Muscle of arm (tissue), 14 donors: ENCODE measurements at places on chromosomes 6 and 20.

- no peak for DNase-seq
Observed at GRCh38 chr6:126026001-126026400, 39.7 kb downstream of the TRMT11 start.

- DNase-seq: no peak
Observed at GRCh38 chr6:119322034-119322433, 27.5 kb downstream of the MAN1A1 start.

- DNase-seq: no peak
Observed at GRCh38 chr6:22366214-22366613, 69.4 kb upstream of the PRL start.

DNA sequence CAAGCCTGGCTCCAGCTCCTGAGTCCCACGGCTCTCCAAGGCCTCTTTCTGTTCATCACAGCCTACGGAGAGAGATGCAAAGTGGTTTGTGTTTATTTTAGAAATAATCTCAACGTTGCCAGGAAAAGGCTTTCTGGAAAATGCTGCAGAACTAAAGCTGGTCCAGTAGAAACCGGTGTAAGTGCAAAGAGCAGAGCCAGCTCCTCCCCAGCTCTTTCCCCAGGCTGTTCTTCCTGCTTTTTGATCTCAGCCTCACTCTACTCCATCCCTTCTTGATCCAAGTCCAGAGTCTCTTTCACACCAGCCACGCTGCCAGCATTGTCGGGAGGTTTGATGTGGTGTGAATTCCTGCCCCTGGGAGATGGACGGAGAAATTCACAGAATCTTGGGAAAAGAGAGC is 69.8 kb downstream of the TMEM170B start:
- DNase-seq: peak; percentile 54

DNA sequence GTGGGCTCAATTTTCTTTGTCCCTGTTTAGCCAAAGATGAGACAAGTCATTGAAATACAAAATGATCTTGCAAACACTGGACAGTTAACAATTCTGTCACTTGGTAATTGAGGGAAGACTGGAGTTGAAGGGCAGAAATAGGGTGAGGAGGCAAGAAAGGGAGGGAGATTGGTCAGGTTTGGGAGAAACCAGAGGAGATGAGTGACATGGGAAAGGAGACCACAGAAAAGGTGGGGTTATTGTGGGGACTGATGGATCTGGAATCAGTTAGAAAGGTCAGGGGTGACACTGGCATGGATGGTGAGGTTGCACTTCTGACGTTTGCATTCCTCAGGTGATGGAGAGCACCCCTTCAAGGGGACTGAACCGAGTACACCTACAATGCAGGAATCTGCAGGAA is 693 bp downstream of the GTF2H4 start:
- no peak for DNase-seq

DNA sequence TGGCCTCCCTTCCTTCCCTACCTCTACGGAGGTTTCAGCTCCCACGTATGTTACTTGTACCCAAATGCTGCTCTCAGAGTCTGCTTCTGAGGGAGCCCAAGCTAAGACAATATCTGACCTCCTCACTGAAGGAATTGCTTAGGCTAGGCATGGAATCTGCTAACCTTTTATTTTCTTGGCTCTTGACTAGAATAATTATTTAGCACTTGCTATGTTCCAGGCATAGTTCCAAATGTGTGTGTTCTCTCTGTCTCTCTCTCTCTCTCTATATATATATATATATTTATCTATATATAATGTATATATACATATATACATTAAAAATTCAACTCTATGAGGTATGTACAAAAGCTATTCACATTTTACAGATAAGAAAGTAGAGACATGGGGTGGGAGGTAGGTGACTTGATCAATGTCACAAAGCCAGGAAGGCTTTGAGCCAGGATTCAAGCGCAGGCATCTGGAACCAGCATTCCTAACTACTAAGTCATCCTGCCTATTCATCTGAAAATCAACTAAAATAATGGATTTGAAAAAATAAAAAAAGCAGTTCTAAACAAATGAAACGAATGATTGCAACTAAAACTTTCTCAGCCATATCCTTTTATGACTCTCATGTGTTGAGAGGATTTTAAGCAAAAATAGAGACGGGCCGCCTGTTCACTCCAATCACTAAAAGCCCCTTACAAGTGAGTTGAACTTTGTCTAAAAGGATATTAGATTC is 189.7 kb upstream of the JAG1 start:
- peak; percentile 43 for DNase-seq

DNA sequence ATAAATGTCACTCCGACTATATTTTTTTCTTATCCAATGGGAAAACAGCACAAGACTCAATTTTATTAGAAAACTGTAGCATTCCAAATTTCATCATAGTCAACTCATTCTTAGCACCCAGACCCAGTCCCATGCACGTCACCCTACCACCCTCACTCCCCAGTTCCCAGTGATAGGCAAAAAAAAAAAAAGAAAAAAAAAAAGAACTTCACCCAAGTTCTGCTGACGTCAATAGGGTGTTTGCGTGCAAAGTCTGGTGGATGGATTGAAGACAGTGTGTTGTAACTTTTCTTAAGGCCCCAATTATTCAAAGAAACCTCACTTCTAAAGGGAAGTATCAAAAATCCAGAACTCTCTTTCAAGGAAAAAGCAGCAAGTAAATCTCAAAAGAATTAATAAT is 213.9 kb upstream of the PRDM1 start:
- no peak for DNase-seq

GRCh38 chr20:63121246-63121645 is 94.7 kb downstream of the YTHDF1 start:
- no peak for DNase-seq

DNA sequence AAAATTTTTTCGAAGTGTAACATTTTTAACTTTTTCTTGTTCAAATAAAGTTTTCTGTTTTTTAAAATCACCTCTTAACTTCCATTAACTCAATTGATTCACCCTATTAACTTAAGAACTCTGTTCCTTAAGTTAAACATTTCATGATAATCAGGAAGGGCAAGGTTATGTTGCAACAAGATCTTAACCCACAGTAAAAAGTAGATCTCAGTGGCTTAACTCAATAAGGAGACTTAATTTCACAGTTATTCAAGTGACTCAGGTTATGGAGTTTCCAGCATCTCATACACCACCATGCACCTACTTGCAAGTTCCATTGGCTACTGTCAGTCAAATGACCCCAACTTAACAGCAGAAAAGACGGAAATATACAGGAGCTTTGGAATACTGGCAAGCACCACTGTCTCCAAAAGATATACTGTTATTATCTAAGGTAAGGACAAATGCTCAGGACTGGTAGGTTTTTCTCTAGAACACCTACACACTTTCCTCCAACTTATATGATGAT is 11.2 kb downstream of the HLA-DQB1 start:
- no peak for DNase-seq

- DNase-seq: no peak
Observed at GRCh38 chr20:38748861-38749149, 545 bp downstream of the ACTR5 start.

- DNase-seq: no peak
Observed at GRCh38 chr6:45543298-45544235, 165.8 kb upstream of the SUPT3H start.

DNA sequence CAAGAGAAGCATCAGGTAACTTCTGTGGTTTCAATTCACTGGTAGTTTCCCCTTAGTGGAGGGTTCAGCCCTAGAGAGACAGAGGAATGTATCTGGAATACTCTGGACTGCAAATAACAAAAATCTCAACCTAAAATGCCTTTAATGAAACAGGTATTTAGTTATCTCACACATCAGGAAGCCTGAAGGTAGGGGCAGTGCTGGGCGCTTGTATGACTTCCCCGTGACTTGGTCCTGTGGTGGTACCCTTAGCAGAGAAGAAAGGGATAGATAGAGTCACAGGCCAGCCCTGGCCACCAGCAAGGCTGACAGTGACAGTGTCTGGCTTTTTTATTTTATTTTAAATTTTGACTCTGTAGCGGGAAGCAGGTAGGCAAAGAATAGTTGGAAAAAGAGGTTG is 14.9 kb downstream of the LRRC1 start:
- DNase-seq: no peak

GRCh38 chr6:1789092-1789491 is 179.4 kb downstream of the FOXC1 start:
- DNase-seq: no peak

GRCh38 chr6:133245007-133245406 is 3.9 kb downstream of the EYA4 start:
- DNase-seq: peak; percentile 5

GRCh38 chr6:90488816-90489215 is 98.1 kb downstream of the MAP3K7 start:
- no peak for DNase-seq

GRCh38 chr20:45064812-45065211 is 36.1 kb downstream of the KCNS1 start:
- no peak for DNase-seq

DNA sequence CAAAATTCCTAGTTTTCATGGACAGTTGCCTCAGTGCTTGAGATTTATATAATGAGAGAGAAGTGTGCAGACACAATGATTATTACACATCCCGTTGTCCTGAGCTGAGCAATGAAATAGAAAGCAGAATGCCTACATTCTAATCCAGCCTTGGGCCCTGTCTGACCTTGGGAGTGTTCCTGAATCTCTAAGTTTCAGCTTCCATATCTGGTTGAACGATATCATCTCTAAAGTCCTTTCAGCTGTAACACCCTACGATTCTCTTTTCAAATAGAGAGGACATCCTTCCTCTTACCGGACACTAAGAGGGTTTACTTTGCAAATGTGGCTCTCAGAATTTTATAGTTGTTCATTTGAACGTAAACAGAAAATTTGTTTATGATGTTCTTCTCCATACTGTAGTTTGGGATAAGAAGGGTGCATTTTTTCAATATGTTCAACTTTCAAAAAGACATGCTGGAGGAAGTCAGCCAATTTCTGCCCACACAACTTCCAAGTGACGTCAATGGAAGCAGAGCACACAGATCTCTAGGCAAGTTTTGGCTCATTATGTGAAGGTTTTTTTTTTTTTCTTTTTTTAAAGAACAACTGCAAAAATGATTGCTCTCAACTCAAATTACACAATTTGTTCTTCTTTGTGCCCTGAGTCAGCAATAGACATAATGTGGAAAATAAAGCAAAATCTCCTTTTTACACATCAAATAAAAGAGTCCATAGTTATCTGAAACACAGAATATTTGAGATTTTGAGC is 50.4 kb downstream of the PDE7B start:
- peak; percentile 81 for DNase-seq

DNA sequence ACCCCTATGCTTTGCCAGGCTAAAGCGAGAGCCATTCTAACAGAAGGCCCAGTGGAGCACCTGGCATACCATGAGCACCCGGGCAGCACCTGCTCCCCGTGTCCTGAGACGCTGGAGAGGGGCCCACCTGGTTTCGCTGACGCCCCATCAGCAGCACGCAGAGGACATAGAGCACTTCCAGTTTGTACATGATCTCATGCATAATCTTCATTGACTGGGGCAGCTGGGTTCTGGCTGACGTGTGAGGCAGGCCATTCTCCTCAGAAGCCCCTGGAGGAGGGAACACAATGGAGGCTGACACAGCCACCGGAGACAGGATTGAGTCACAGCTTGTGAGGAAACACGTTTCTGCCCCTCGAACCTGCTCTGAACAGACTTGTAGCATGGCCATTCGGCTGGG is 65.4 kb downstream of the MYH7B start:
- no peak for DNase-seq

GRCh38 chr6:15623276-15624116 is 39.3 kb downstream of the DTNBP1 start:
- DNase-seq: no peak

GRCh38 chr20:36784900-36785299 is 11.3 kb upstream of the DSN1 start:
- DNase-seq: no peak

DNA sequence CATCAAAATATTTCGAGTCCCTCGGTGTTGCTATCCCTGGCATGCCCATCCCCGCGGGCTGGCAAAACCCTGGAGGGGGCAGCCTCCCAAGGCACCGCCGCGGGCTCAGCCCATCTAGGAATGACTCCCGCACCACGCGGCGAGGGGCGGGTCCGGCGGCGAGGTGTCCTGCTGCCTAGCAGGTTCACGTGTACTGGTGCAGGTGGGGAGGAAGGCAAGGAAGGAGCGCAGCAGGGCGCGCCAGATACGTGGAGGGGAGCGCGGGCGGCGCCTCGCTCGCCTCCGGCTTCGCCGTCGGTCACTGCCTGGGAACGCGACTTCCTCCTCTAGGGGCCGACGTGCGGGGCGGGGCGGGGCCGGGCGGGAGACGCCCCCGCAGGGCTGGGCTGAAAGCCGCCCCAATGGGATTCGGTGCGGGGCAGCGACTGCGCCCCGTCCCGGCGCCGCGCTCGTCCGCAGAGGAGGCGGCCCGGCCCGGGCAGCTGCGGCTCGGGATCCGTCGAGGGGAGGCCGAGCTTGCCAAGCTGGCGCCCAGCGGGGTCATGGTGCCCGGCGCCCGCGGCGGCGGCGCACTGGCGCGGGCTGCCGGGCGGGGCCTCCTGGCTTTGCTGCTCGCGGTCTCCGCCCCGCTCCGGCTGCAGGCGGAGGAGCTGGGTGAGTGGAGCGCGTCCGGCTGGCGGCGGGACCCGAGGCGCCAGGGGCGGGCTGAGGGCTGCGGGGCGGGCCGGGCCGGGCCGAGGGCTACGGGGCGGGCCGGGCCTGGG is at the start of gene DCBLD1:
Gene DCBLD1 (plus strand): TSS at position 435 of the 764 bp plus-strand sequence. CDS start 108 bp downstream, at position 543.
- no peak for DNase-seq

DNA sequence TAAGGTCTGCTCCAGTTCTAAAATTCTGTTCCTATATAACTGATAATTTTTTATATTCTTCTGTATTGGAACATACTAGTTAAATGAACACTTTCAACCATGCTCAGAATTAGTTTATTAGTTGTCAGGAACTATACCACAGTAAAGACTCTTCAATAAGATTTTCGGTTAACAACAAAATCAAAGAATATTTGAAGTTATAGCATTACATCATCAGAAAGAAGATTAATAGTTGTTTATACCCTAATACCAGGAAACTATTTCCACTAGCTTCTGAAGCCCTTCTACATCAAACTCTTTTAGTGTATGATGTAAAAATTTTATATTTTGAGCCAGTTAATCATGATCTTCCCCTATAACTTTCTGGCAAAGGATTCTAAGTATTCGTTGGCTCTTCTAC is 6.6 kb downstream of the CALHM4 start:
- no peak for DNase-seq

- DNase-seq: no peak
Observed at GRCh38 chr20:33908336-33908735, 85.4 kb upstream of the RALY start.

- peak; percentile 33 for DNase-seq
Observed at GRCh38 chr6:37783856-37784584, 35.5 kb upstream of the ZFAND3 start.

DNA sequence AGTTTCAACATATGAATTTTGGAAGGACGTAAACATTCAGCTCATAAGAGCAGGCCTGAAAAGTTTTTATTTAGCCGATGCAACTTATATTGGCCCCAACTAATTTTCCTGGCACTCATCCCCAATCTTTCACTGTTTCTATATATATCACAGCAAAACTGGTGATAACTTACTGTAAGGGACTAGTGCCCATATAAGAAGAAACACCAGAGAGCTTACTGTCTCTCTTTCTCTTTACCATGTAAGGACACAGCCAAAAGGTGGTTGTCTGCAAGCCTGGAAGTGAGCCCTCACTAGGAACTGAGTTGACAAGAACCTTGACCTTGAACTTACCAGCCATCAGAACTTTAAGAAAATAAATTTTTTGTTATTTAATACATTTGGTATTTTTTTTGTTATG is 807.4 kb upstream of the CITED2 start:
- no peak for DNase-seq
